ENCODE measurements at places on chromosomes 7 and 10.

DNA sequence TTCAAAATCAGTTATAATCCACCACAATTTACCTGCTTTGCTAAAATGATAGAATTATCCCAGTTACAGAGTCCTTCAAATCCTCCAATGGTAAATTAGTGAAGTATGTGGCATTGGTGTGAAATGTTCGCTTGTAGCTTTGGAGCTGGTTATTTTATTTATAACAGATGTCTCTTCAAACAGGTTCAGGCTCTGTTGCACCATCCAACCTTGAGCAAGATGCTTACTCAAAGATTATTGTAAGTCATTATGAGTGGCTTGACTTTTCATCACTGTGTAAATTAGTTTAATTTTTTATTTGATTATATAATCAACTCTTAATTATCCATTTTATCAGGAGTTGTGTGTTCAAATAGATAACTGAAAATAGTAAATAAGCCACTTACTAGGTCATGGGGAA lies 99.4 kb downstream of the BTRC start:
- DNase-seq = no peak

- no peak for DNase-seq
Observed at GRCh38 chr10:113999531-113999930, 44.1 kb upstream of the ADRB1 start.

DNA sequence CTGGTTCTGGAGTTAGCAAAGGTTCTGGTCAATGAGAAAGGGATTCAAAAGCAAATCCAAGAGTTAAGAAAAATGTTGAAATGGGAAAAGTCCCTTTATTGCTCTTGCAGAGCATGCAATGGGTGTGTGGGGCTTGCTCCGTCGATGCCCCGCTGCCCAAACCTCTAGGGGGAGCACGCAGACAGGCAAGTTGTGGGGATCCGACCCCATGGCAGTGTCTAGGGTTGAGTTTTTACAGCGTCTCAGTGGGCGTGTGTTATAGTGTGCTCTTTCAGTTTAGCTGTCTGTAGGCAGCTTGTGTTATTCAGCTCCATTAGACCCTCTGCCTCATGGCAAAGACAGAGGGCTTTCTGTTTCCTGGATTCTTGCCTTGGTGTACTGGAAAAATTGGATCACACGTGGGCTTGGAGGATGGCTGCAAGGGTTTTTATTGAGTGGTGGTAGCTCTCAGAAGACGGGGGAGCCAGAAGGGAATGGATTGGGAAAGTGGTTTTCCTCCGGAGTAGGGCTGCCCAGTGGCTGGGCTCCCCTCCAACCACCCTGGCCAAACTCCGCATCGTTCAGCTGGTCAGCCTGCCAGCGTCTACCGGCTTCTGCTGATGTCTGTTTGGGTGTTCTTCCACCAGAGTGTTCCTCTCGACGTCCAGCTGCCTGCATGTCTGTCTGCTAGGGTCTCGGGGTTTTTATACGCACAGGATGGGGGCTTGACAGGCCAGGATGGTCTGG lies 102.3 kb upstream of the PLXDC2 start:
- peak; percentile 38 for DNase-seq

- no peak for DNase-seq
Observed at GRCh38 chr10:42149722-42150427, 488.5 kb downstream of the ZNF33B start.
